ENCODE measurements at places on chromosomes 12 and 14.
A peak's percentile ranks its signal among the peaks of the same experiment; 100 is the strongest.

GRCh38 chr14:30330445-30330844 lies 228.5 kb upstream of the G2E3 start:
- no peak for DNase-seq

DNA sequence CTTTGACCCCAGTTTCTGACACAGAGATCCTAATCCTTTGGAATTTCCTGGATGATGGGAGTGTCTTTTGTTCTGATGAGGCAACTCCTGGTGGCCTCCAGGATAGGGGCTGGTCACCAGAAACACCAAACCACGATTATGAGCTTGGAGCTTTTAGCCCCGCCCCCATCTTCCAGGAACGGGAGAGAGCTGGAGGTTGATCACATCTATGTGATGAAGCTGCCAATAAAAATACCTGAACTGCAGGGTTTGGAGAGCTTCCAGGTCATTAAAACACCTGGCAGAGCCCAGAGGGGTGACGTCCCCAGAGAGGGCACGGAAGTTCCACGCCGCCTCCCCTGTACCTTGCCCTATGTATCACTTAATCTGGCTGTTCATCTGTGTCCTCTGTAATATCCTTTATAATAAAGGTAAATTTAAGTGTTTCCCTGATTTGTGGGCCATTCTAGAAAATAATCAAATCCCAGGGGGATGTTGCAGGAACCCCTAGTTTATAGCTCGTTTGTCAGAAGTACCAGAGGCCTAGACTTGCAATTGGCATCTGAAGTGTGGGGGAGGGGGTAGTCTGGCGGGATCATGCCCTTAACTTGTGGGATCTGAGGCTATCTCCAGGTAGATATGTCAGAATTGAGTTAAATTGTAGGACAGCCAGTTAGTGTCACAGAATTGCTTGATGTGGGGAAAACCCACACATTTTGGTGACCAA lies 21.2 kb downstream of the APPL2 start:
- no peak for DNase-seq

DNA sequence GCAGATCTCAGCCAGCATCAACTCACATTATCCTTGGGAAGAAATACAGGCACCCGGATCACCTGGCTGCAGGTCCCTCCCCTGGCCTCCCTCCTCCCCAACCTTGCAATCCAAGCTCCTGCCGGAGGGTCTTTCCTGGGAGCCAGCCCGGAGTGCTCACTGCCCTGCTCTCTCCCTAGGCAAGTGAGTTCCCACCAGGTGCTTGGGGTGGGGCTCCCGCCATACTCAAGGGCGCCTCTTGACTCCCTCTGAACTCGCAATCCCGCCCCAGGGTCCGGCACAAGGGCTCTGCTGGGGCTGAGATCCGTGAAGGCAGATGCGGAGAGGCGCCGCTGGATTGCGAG lies 1.2 kb upstream of the CEP170B start:
- DNase-seq, result peak; percentile 25

- no peak for DNase-seq
Measured at GRCh38 chr12:131266591-131267467, 313.1 kb downstream of the ADGRD1 start.

DNA sequence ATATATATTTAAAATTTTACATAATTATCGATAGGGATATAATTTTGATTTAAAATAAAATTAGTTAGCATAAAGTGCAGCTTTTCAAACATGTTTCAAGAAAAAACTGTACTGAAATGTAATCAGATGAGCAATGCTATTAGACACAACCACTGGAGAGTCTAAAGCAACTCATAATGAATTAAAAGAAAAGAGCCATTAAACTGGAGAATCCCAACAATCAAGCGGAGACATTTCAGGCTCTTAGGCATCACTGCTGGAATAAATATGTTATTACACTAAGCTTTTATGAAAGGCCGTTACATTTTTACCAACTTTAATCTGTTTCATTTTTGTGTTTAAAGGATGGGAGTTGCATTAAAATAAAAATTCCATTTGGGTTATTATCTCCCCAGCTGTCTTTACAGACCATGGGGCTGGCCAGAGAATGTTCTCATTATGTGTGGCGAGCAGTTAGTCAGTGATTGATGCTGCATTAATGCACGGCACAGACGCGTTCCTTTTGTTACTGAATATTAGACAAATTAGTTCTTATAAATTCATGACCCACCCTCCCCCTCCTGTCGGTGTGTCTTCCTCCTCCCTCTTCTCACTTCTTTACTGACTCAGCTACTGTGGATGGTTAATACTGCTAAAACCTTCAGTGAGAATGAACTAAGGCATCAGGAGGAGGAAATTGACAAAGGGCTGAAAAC lies 156.8 kb downstream of the PDZRN4 start:
- DNase-seq, result no peak

DNA sequence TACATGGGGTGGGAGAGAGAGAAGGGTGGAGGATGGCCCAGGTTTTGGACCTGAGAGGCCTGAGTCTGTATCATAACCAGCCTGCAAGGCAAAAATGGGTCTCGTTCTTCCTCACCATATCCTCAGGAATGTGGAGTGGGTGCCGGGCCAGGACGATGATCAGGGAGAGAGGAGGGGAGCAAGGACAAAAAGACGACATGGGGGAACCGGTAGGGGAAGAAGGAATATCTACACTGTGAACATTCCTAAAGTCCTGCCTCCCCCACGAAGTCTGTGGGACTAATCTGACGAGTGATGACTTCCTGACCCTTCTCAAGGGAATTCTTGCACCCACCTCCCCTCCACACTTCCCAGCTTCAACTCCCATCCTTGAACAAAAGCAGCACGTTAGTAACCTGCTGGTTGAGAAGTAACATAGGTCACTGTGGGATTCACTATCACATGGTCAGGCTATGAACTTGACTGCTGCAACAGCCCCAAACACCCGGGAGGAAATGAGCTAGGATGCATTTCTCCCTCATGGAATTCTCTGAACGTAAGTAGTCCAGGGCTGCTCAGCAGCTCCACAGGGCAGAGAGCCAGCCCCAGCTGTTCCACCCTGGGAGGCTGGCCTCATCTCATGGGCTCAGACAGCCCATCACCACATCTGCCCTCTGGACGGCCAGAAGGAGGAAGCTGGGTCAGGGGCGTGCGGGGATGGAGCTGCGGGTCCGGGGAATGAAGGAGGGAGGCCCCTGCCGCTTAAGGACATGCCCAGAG lies 36.8 kb upstream of the VWF start:
- DNase-seq, result peak; percentile 39

DNA sequence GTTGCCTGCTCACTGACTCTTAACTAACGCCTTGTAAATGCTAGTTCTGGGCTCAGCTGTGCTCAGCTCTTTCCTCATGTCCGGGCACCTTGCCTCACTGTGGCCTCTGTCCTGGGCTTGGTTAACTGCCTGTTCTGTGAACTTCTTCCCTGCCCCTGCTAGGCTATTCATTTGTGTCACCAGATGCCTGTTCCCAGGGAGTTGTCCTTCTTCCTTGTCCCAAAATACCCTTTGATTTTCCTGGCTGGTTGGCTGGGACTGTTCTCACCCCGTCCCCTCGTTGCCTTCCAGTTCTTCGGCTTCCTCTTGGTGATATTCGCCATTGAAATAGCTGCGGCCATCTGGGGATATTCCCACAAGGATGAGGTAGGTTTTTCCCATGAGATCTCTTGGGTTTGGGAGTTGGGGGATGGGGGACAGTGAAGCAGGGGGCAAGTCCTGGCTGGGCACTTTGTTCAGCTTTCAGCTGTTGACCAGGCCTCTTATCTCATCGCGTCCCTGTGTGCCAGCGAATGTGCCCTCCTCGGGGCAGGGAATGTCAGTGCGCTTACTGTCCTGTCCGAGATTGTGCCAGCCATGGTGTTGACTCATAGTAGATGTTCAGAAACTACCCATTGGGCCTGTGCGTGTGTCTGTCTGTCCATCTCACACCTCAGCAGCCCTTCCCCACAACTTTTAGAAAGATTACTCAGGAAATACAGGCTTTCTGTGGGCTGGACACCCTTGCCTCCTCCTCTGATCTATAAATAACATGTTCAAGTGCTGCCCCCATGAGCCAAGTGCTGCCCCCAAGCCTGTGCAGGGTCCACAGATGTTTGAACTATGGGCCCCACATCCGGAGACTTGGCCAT lies 33.1 kb downstream of the CD9 start:
- no peak for DNase-seq

DNA sequence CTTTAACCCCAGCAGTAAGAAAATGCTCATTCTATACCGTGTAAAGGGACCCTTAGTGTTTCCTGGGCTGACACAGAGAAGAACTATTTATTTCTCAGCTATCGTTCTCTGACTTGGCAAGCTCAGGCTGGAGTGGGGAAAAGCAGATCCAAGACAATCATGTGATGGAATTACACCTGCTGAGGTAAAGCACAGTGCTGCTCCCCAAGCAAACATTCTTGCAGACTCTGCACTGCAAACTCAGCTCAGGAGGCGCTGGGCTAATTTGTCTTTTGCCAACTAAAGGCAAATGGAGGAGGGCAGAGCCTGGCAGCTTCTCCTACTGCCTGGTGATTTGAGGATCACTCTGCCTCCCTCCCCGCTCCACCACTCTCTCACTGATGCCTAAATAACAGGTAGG lies 57.8 kb upstream of the FUT8 start:
- no peak for DNase-seq

GRCh38 chr12:13390381-13390861 lies 193.9 kb downstream of the EMP1 start:
- DNase-seq, result peak; percentile 93

DNA sequence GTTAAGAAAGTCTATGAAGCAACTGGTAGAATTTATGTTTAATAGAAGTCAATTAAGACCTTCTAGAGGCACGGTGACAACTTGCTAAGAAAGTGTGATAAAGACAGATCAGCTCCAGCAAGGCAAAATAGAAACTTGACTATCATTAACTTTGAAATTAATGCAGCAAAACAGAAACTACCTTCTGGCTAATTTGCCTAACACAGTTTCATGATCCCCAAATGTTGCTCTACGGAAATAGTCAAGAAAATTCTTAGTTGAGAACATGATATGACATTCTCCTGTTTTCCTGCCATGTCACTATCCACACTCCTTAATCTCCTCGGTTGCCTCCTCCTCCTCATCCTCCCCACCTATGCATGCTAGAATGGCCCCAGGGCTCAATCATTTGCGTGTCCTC lies 4.2 kb downstream of the DENND5B start:
- DNase-seq, result no peak

DNA sequence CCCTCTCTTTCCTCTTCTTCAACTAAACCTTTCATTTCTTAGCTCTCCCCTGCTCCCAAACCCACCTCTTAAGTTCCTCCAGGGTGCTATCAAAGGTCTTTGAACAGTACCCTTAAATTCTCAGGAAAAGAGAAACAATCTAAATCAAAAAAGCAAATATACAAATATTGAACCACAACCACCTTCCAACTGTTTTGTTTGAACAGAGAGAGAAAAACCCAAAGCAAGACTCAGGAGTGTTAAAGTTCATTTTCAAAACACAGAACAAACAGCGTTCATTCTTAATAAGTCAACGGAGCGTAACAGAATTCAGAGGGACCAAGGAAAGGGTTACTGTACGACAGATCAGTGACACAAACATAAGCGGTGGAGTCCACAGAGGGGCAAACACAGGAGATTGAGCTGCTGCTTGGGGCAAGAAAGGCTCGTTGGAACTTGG lies 73.3 kb downstream of the NDUFA12 start:
- no peak for DNase-seq

- DNase-seq, result peak; percentile 22
Measured at GRCh38 chr12:96687719-96688118, 198.3 kb downstream of the CFAP54 start.

GRCh38 chr14:32939254-32940065 lies 781 bp downstream of the NPAS3 start:
- DNase-seq, result peak; percentile 92

- DNase-seq, result peak; percentile 59
Measured at GRCh38 chr14:50047274-50047676, 69.1 kb downstream of the VCPKMT start.

DNA sequence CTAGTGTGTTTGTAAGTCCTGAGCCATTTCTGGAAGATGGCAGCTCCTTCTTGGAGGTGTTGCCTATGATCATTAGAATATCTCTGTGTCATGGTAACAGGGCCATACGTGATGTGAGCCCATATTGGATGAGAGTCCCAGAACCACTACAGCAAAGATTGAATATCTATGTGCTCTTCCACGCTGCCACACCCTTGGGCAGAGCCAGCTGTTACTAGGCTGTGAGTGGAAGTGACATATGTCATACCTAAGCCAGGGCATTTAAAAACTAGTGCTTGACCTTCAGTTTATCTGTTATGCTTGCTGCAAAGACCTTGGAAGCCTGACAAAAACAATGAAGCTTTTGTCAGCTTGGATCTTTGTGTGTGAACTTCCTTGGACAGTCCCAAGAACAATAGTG lies 495.1 kb upstream of the CCDC196 start:
- no peak for DNase-seq

GRCh38 chr12:6146509-6146908 lies 22.0 kb upstream of the VWF start:
- DNase-seq, result no peak

- DNase-seq, result no peak
Measured at GRCh38 chr12:116892349-116893140, 11.3 kb upstream of the HRK start.

DNA sequence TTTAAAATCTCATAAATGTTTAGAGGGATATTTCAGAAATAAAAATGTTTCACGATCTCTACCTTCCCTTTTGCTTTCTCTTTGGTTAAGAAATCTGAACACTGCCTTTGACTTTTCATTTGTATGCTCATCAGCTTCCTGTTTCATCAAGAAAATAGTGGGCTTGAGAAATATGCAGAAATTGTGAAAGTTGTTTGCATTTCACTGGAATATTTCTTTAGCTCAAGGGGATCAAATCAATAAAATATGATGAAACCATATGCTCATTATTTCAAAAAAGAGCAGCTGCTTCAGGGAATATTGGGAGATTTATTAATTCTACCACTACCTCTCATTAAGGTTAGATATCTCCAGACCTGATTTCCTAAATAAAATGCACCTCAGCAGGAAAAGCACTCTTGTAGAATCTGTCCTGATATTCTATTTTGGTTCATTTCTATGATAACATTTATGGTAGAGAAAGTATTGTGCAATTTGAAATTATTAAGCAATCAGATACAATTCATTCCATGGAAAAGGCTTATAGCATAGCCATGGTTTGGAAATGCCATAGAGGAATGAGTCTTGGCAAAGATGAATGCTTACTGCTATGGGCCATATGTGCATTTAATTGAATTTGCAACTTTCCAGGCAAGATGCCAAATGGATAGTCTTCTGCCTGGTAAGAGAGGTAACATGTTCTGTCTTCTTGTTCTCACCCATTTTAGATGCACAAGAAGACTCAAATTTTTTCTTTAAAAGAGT lies 212.6 kb upstream of the SLC16A7 start:
- no peak for DNase-seq

- DNase-seq, result no peak
Measured at GRCh38 chr12:115620816-115621215, 656.7 kb downstream of the MED13L start.

All from right hindlimb (tissue), 1 donor.